ENCODE measurements at places on chromosomes 13 and 19. TPM values are rescaled to one million over a fixed set of nuclear protein-coding genes. Genes with fewer than 3 reads are reported as not detected.

The EPSTI1 gene
- total RNA-seq = 2.0 TPM

The FAM124A gene
- 9.8 TPM for total RNA-seq

The KLK4 gene
- total RNA-seq = not detected

The HIPK4 gene
- total RNA-seq = under 0.01 TPM

The IGFL2 gene
- not detected for total RNA-seq

The LIN37 gene
- 5.7 TPM for total RNA-seq

The FFAR2 gene
- not detected for total RNA-seq

The CYP4F2 gene
- not detected for total RNA-seq

The GET3 gene
- 33.2 TPM for total RNA-seq

The EFNB2 gene
- total RNA-seq = 73.0 TPM

The DZIP1 gene
- total RNA-seq = 47.2 TPM

The ARRDC5 gene
- total RNA-seq = not detected

The FXYD3 gene
- total RNA-seq = not detected

The C19orf67 gene
- not detected for total RNA-seq

The VAV1 gene
- 0.98 TPM for total RNA-seq

The KCNN1 gene
- total RNA-seq = 15.0 TPM

The IGFL3 gene
- not detected for total RNA-seq

The NMRK2 gene
- not detected for total RNA-seq

The KIR3DL2 gene
- total RNA-seq = not detected

The GPC6 gene
- 14.3 TPM for total RNA-seq

The NPAS1 gene
- total RNA-seq = 5.9 TPM

The ZNF823 gene
- 14.0 TPM for total RNA-seq

The C19orf44 gene
- 4.4 TPM for total RNA-seq

The OR7D4 gene
- total RNA-seq = not detected

The OR4F17 gene
- not detected for total RNA-seq

The LILRB4 gene
- 0.49 TPM for total RNA-seq

The CD70 gene
- not detected for total RNA-seq

The ZNF135 gene
- 9.8 TPM for total RNA-seq

The DLL3 gene
- total RNA-seq = 14.3 TPM

The LRRC63 gene
- total RNA-seq = 1.7 TPM

All from temporal lobe (tissue), 4 donors.